ENCODE measurements at places on chromosomes 2 and 18. TPM values are rescaled to one million over a fixed set of nuclear protein-coding genes. Genes with fewer than 3 reads are reported as not detected.

DNA sequence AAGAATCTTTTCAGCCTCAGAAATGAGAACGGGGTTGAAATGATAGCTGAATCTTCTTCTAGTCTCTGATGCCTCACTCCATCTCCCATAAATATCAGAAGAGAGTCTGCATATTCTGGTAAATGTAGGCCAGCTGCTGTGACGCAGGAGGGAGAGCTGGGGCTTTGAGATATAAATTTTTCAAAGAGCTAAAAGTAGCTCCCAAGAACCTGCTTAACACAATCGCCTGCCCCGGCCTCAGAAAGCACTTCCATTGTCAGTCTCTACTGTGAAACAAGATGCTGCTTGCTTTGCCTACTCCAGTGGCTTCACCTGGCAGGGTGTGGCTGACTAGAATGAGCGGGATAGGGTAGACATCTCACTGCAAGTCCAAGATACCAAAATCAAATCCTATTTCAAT lies 105.0 kb upstream of the CCDC150 start:
- no peak for DNase-seq

GRCh38 chr2:124001696-124002430 lies 23.2 kb upstream of the CNTNAP5 start:
- peak; percentile 51 for DNase-seq

- DNase-seq: no peak
Observed at GRCh38 chr2:14554849-14555545, 77.5 kb upstream of the LRATD1 start.

DNA sequence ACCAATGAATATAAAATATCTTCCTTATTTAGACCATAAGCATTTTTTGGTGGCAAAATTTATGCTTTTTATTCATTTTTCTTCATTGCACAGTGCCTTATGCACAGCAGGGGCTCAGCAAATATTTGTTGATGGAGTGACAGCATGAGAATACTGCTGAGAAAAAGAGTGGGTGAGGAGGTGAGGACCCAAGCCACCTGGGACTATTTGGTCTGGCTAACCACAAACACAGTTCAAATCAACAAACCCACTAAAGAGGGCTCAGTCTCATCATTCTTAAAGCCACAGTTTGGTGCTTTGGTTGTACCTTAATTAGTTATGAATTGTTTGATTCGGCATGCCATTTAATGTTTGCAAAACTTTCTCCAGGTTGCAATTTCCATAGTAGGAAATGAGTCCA lies 183.5 kb upstream of the ZNF521 start:
- DNase-seq: no peak

DNA sequence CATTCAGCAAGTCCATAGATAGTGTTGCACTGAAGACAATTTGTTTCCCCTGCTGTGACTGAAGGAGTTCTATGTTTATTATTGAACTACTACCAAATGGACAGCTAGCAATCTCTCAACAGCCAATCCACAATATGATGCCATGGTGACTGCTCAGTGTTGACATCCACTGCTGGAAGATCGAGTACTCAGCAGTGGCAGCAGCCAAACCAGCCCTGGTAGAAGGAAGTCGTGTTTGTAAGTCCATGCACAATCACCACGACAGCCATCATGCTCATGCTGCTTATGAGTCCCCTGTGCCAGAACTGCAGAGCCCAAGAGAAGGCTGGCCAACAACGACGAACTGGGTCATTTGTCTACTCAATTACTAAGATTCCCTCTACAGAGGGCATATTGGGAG lies 66.4 kb downstream of the OSR1 start:
- DNase-seq: no peak

- DNase-seq: no peak
Observed at GRCh38 chr18:49081511-49082155, 130.9 kb upstream of the SMAD7 start.

- DNase-seq: no peak
Observed at GRCh38 chr2:31205186-31205585, 12.1 kb downstream of the CAPN14 start.

DNA sequence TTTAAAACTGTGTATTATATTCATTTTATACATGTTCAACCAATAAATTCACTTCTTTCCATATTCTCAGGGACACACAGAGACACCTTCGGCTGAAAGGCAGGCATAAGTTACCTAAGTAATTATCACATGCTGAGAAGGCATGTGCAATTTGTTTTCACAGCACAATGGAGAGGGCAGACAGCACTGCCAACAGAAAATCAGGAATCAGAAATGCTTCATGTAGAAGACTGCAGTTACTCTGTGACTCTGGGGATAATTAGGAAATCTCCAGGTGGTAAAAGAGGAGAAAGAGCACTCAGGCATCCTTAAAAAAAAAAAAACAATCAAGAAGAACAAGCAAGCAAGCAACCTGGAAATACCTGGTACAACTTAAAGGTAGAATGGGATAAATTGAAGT lies 49.3 kb downstream of the DSEL start:
- DNase-seq: no peak

- no peak for DNase-seq
Observed at GRCh38 chr18:42087235-42087634, 132.2 kb downstream of the PIK3C3 start.

DNA sequence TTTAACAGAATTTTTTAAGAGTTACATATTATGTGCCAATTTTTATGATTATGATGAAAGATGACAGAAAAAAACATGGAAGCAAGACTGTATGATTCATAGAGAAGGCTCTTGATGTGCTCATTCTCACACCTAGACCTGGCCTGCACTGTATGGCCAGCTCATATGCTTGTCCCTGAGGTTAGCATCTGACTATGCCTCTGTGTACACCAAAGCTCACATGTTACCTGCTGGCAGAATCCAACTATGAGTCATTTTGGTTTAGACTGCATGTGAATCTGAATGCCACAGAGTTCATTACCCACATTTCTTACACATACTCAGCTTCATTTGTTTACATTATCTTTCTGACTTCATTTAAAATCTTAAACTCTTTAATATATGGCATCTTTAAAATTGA lies 139.0 kb downstream of the DSC3 start:
- DNase-seq: no peak

DNA sequence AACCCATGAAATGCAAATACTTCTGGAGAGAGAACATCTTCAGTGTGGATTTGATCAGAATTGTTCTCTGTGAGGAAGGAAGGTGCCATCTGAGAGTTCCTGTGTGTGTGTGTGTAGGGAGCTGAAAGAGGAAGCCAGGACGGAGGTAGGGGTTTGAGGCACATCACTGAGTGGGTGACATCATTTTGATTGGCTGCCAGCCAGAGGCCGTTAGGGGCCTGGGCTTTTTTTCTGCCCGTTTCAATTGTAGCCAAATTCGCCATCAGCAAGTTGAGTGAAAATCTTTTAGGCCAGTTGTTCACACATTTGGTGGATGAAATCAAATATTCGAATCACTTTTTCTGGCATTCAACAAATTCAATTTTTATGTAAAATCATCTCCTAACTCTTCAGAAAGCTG lies 48.9 kb downstream of the TSN start:
- DNase-seq: no peak

DNA sequence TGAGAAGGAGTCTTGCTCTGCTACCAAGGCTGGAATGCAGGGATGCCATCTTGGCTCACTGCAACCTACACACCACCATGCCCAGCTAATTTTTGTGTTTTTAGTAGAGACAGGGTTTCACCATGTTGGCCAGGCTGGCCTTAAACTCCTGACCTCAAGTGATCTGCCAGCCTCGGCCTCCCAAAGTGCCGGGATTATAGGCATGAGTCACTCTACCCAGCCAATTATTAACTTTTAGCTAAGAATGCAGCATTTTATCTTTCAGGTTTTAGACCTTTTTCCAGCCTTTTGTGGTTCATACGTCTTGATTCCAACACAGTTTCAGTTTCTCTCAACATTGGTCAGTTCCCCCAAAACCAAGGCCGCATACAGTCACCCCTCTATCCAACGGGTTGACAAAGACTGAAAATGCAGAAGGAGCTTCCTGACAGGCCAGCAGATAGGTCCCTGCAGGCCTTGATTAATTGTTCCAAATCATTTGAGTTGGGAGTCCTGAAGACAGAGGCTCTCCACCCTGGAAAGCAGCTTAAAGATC lies 262.2 kb upstream of the KLHL29 start:
- DNase-seq: no peak

DNA sequence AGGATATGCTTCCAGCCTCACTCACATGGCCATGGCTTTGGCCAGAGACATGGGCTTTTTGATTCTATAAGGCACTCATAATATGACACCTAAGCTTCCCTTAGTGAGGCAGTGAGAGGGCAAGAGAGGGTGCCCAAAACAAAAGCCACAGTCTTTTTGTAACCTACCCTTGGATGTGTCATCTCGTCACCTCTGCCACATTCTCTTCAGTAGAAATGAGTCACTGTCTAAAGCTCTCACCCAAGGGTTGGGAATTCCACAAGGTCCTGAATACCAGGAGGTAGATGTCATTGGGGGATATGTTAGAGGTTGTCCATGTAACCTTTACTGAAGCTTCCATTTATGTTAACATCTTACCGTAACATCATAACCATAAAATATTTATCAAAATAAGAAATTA lies 108.4 kb downstream of the ALMS1 start:
- no peak for DNase-seq

- DNase-seq: no peak
Observed at GRCh38 chr2:220424561-220424960, 797.1 kb downstream of the SLC4A3 start.

DNA sequence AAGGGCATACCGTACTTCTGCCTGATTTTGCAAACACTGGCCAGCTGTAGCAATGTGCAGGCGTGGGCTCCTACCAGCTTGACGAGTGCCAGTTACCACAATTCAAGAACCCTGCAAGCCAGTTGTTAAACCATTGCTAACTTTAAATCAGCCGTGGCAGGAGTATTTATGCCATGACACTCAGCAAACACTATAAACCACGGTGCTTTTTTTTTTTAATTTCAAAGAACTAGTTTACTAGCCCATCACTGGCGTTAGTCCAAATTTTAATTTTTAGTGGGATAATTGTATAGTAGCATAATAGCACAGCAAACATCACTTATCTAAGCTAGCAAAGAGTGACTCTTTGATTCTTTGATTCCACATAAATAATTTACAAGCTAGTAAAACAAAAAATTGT lies 111.1 kb downstream of the COL4A4 start:
- no peak for DNase-seq

DNA sequence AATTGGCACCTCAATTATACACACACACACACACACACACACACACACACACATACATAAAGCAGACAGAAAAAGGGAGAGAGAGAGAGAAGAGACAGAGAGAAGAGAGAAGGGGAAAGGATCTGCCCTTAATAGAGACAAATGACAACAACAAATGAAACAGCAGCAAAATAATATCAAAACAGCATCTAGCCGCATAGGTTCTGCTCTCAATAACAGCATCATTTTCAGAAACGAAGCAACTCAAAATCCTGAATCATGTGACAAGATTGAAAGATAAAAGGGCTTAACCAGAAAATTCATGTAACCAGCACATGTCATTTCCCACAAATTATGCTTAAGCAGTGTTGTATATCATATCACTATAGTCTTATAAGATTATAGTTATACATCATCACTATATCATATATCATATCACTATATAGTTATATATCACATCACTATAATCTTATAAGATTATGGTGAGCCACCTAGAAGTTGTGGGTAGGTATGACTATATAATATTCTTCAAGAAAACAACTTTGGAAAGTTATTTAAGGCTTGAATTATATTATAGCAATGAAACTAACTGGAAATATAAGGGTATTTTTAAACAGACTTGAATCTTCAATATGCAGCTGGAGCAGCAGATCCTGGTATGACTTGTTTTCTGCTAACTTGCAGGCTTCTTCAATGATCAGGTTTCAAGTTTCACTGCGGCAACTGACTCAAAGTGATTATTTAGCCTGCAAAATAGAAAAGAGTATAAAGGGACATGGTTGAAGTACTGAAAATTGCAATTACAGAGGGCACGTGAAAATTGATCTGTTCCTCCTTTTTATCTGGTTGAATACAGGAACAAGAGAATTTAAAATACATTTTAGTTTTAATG lies 16.1 kb upstream of the VPS54 start:
- DNase-seq: peak; percentile 17

DNA sequence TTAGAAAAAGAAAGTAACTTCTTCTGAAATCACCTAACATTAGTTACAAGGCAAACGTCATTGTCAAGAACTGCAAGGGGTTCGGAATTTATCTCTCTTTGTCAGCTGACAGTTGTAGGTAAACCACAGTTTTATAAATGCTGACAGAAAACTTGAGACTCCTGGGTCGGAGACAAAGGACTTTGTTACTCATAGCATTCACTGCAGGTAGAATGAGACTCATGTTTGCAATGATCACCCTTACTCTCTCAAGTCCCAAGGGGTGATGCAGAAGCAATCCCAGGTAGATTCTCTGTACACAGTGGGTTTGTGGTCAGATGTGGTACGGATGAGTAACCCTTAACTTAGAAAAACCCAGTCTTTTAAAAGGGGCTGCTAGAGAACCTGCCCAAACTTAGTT lies 757.8 kb downstream of the TRIB2 start:
- no peak for DNase-seq

DNA sequence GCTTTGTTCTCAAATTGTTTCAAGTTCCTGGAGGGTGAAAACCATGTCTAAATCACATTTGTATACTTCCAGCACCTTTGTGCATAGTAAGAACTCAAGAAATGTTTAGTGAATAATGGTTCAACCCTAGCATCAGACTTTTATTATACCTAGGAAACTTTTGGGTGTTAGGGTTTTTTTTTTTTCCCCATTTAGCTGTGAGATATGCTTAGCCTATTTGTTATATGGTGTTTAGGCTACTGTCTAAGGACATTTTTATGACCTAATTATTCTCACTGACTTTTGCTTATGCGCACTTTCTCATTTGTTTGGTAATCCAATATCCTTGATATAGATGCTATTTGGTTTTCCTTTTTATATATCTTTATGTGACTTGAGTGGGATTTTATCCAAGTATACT lies 164.7 kb downstream of the PHLPP1 start:
- no peak for DNase-seq

The TMEM178A gene
- 10.5 TPM for polyA plus RNA-seq

The INHBB gene
- 1.0 TPM for polyA plus RNA-seq

The CYS1 gene
- 12.3 TPM for polyA plus RNA-seq

The SLC14A1 gene
- 1.8 TPM for polyA plus RNA-seq

The GAL3ST2 gene
- not detected for polyA plus RNA-seq

The CDH20 gene
- polyA plus RNA-seq: 1.7 TPM

The CXCR1 gene
- not detected for polyA plus RNA-seq

The NBEAL1 gene
- polyA plus RNA-seq: 8.3 TPM

The STPG4 gene
- polyA plus RNA-seq: not detected

The VWA3B gene
- polyA plus RNA-seq: 1.5 TPM

The TBR1 gene
- polyA plus RNA-seq: not detected

The DPP4 gene
- 11.9 TPM for polyA plus RNA-seq

The SKOR2 gene
- polyA plus RNA-seq: not detected
